Activated T-cell treated with anti-CD3 and anti-CD28 coated beads, Interleukin-2, amount 50 U/mL, for 48 hours (primary cell): ENCODE measurements at places on chromosomes 3 and 15.

GRCh38 chr3:158093526-158093925 lies 12.7 kb downstream of the SHOX2 start:
- DNase-seq = no peak

- DNase-seq = no peak
These were observed 73.5 kb downstream of the EDEM1 start for GRCh38 chr3:5260992-5261501.

DNA sequence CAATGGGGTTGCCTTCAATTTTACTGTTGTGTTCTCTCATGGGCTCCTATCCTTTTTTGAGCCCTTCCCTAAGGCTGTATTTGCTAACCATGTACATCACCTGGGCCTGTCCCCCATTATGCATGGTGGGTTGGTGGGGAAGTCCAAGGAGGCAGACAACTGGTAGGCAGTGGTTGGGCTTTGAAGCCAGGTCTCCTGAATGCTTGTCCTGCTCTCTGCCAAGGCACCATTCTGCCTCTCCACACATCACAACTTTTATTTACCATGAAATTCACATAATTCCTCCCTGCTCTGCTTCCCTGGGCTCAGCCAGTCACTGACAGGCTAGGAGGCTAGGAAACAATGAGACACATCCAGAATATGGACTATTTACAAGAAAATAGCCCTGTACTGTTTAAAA lies 41.0 kb upstream of the COPB2 start:
- no peak for DNase-seq

DNA sequence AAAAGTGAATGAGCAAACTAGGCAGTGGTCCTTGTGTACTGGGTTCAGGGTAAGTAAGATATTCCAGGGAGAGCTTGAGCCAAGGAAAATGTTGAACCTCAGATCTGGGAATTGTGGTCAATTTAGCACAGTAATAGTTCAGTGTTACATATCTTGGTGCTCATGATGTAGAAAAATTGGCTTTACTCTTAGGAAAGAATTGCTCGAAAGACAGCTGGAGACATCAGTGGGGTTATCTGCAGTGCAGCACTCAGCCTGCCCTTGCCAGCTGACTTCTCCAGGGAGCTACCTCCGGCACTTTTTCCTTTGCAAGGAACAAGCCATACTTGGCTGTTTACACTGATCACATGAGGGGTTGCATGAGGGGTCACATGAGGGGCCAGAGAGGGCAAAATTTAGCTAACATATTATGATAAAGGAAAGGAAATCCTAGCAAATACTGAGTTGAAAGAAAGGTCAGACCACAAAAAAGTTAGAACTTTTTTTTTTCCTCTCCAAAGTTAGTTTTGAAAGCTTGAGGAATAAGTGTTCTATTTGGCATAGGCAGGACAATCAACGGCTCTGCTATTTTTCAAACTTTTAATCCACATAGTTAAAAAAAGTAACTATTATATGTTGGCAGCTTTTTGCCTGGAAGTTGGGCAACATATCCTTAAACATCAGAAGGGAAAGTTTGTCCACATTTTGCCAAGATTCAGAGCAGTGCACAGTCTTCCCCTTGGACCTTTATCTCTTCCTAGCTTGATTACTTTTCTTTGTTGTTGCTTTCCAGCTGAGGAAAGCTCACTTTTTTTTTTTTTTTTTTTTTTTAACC lies 92.4 kb downstream of the COL6A6 start:
- DNase-seq = no peak

DNA sequence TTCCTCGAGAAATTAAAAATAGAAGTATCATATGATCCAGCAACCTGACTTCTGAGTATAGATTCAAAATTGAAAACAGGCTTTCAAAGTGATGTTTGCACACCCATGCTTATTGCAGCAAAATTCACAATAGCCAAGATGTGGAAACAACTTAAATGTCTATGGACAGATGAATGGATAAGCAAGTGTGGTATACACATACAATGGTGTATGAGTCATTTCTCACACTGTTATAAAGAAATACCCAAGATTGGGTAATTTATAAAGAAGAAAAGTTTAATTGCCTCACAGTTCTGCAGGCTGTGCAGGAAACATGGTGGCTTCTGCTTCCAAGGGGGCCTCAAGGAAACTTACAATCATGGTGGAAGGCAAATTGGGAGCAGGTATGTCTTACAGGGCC lies 100.8 kb downstream of the KLF13 start:
- DNase-seq = no peak

- DNase-seq = no peak
These were observed 78.7 kb downstream of the USP13 start for GRCh38 chr3:179731544-179731943.

GRCh38 chr3:157305392-157305791 lies 131.3 kb upstream of the PTX3 start:
- DNase-seq = no peak

- no peak for DNase-seq
These were observed 84.8 kb downstream of the DCLK3 start for GRCh38 chr3:36679384-36680200.

- no peak for DNase-seq
These were observed 181.7 kb upstream of the SYNPR start for GRCh38 chr3:63096248-63097058.

GRCh38 chr3:108437439-108437838 lies 73.0 kb downstream of the MYH15 start:
- no peak for DNase-seq

DNA sequence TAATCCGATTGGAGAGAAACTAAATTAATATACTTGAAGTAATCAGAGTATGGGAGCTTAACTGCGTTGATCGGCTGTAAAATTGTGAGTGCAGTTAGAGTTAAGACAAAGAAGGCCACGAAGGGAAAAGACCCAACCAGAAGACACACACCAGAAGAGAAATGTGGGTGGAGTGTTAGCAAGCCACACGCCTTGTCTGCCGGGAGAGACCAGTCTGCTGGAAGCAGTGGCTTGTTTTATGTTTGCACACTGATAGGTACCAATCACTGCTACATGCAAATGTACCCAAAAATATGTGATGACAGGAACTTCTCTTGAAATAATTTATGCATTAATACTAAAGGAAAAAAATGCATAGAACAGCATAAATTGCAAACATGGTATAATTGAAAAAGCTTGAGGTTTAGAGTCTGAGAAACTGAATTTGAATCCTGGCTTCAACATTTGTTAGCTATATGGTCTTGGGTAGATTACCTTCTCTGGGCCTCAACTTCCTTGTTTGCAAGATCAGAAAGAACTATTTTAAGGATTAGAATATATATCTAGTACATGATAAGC lies 23.1 kb downstream of the EEFSEC start:
- DNase-seq = no peak

GRCh38 chr15:99139276-99139675 lies 34.4 kb downstream of the SYNM start:
- DNase-seq = no peak

- no peak for DNase-seq
These were observed 129.0 kb upstream of the LIPC start for GRCh38 chr15:58302832-58303231.

GRCh38 chr3:50316657-50317242 lies 5.8 kb downstream of the HYAL2 start:
- peak; percentile 62 for DNase-seq

- DNase-seq = no peak
These were observed 200.9 kb downstream of the MCTP2 start for GRCh38 chr15:94432279-94432678.

DNA sequence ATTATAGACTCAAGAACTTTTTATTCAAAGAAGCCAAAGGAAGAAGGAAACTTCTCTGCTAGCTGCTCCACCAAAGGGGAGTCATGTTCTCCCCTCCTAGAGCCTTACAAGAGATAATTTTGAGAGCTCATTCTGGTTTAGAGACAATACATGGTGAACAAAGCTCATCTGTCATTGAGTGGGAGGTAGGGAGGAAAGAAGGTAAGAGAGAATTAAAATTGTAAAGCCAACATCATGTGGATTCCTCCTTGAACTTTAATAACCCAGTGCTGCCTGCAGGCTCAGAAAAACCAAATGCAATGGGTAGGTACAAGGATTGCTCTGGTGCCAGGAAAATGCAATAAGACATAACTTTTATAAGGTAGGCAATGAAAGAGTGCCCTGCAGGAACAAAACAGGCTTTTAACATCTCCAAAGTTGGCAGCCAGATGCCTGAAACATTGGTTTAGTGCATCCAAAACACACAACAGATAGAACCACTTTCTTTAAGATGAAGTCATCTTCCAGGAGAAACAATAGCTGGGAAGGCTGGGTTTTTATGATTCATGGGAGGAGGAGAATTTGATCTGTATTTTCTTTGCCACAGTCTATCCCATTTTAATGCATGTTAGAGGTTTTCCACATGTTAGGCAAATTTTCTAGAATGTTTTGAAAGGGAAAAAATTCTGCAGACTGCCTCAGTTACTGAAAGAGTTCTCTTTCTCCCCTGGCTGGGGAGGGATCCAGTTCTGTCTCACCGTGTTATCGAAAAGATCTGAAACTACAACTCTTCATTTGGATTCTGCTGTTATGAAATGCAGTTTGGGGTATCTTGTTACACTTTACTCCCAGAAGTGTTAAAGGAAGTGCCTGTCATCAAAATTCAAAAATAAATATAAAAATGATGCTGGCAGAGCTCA lies 11.3 kb upstream of the ARHGEF3 start:
- no peak for DNase-seq

- no peak for DNase-seq
These were observed 51.0 kb upstream of the ATP13A3 start for GRCh38 chr3:194537732-194538247.
